ENCODE measurements at places on chromosomes 5 and 9. TPM values are rescaled to one million over a fixed set of nuclear protein-coding genes. Genes with fewer than 3 reads are reported as not detected.

DNA sequence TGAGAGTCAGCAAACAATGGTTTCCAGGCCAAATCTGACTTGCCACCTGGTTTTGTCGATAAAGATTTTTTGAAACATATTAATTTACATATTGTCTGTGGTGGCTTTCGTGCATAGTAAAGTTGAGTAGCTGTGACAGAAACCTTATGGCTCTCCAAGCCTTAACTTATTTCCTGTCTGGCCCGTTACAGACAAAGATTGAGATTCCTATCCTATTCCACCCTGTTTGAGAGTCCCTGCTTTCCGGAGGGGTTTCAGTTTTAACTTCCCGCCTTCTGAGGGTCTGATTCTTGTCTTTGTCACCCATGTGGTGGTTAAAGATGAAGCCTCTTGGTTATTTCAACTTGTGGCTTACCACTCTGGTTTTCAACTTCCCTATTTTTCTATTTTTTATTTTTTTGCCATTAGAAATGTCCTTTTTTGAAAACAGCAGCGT, 11.4 kb downstream of the OTULIN start:
- H3K27me3 ChIP-seq, result no peaks in the 10 kb centered on the region
- no peak for DNase-seq
- H3K4me3 ChIP-seq, result no peak overlapping the region
- no peak overlapping the region for H3K27ac ChIP-seq
- H3K4me1 ChIP-seq, result peaks cover 20% of the 10 kb centered on the region

GRCh38 chr5:176822041-176822792, 11.9 kb downstream of the UNC5A start:
- DNase-seq, result no peak
- H3K4me1 ChIP-seq, result no peaks in the 10 kb centered on the region
- no peak overlapping the region for H3K27ac ChIP-seq
- peaks cover 27% of the 10 kb centered on the region for H3K27me3 ChIP-seq
- no peaks in the 10 kb centered on the region for H3K36me3 ChIP-seq
- no peak overlapping the region for H3K4me3 ChIP-seq

- no peaks in the 10 kb centered on the region for H3K36me3 ChIP-seq
- H3K4me3 ChIP-seq, result no peak overlapping the region
- H3K27ac ChIP-seq, result no peak overlapping the region
- H3K4me1 ChIP-seq, result peaks cover 15% of the 10 kb centered on the region
- H3K27me3 ChIP-seq, result no peaks in the 10 kb centered on the region
Observed at GRCh38 chr9:88685966-88686365, 151.0 kb downstream of the NXNL2 start.

- no peaks in the 10 kb centered on the region for H3K36me3 ChIP-seq
- no peaks in the 10 kb centered on the region for H3K27me3 ChIP-seq
- no peaks in the 10 kb centered on the region for H3K4me1 ChIP-seq
- H3K4me3 ChIP-seq, result no peak overlapping the region
- no peak overlapping the region for H3K27ac ChIP-seq
Observed at GRCh38 chr5:12566441-12566840, 662.2 kb upstream of the CTNND2 start.

DNA sequence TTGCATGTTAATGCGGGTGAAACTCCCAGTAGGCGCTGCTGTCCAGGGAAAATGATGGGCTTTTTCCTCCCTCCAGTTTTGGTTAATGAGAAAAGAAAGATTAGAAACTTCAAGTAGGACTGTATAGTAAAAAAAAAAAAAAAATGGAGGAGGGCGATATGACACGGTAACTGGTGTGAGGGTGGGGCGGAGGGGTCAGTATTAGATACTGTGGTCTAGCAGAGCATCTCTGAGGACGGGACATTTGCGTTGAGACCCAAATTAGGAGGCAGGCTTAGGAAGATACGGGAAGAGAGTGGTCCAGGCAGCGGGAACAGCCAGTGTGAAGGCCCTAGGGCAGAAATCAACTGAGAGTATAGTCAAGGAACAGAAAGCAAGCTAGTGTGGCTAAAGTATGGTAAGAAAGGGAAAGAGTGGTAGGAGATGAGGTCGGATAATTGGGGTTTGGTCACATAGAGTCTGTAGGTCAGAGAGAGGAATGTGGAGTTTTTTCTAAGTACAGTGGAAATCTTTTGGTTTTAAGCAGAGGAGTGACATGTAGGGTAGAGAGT, 707 bp downstream of the RMND5B start:
- H3K4me3 ChIP-seq, result peak overlapping the region; percentile 97
- H3K4me1 ChIP-seq, result peaks cover 19% of the 10 kb centered on the region

DNA sequence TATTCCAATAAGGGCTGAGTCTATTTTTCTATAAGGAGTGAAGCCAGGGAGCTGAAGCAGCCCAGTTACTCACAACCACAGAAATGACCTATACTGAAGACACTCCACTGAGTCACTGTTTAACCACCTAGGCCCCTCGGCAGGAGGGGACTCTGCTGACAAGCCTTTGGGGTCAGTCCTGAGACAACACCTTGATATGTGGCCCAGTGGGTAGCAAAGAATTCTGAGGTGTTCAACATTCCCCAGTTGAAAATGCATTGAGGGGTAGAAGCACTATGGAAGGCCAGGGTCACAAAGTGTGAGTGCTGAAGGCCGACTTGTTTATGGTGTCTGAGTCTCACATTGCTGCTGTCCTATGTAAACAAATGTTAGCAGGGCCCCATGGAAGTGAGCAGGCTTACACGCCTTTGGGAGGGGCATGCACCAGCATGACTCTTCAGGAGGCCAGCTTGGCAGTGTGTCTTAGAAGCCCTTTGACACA, 112.6 kb upstream of the NFIL3 start:
- H3K27me3 ChIP-seq, result no peaks in the 10 kb centered on the region

PCDHGA2 gene
- 3.6 TPM for total RNA-seq
